ENCODE measurements at places on chromosomes 2 and 18.

GRCh38 chr18:10860928-10861327 lies 288.4 kb downstream of the PIEZO2 start:
- no peak for DNase-seq

DNA sequence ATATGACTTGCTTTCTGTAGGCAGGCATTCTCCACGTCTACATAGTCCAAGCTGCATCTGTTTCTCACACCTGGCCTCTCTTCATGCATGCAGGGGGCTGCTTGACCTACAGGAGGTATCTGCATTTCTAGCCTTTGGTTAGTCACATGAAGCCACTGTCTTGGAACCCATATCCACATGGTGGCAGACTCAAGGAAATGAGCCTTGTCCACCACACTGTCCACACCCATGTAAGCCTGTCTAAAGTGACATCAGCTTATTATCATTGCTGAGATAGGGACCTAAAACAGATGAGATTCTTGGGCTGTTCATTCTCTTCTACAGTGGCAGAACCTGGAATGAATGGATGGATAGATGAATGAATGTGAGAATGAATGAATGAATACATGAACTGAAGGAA lies 160.4 kb downstream of the DOCK10 start:
- DNase-seq = no peak

- no peak for DNase-seq
Observed at GRCh38 chr18:36714476-36714875, 114.3 kb downstream of the TPGS2 start.

DNA sequence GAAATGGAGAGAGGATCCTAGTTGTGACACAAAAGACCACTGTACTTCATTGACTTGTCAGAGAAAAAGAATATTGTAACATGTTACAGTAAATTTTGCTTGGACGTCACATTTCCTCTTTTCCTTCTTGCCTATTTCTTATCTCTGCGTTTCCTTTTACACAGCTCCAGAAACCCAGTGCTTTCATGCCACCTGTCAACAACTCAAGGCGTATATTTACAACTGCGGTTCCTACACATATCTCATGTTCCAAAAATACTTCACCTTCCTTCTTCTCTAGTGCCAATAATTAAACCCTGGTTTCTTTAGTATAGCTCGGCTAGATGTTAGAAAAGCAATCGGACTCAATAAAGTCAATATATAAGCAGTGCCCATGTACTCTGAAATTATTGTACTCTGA lies 911.5 kb upstream of the FSHR start:
- no peak for DNase-seq

- DNase-seq = no peak
Observed at GRCh38 chr2:160512491-160512890, 18.9 kb upstream of the RBMS1 start.

DNA sequence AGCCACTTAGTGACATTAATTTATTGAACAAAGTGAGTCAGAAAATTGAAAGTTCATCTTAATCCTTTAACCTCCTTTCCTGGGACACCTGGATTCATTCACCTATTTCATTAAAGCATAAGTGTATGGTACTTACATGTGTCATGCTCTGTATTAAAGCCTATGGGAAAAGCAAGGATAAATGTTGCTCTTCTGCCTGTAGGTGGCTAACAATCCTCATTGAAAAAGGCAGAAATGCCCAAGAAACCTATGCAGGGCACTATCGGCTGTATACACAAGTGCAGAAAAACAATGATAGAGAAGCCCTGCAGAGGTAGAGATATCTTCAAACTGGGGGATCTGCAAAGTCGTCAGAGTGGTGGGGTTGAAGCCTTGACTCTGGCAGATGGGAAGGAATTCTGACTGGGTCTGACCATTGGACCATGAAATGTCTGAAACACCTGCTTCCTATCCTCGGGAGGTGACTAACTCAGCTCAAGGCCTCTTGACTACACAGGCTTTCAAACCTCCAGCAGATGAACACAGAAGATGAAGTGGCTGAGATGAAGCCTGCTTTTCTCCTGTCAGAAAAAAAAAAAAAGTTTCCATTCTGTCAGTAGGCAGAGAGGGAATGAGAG lies 83.1 kb downstream of the DCC start:
- no peak for DNase-seq

DNA sequence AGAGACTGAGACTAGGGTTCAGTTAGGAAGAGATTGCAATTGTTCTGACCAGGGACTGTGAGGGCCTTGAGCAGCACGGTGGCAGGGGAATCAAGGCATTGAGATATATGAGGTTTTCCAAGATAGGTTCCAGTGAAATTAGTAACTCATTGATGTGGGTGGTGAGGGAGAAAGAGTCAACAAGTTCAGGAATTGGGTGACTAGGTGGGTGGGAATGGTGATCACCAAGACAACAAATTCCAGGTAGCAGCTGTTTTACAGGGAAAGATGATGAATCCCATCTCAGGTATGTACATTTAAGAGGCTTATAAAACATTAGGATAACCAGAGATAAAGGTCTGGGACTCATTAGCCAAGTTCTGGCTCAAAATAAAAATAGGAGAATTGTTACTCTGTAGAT lies 251.5 kb upstream of the MGAT5 start:
- no peak for DNase-seq

GRCh38 chr2:48116497-48116896 lies 210.2 kb upstream of the FBXO11 start:
- no peak for DNase-seq

DNA sequence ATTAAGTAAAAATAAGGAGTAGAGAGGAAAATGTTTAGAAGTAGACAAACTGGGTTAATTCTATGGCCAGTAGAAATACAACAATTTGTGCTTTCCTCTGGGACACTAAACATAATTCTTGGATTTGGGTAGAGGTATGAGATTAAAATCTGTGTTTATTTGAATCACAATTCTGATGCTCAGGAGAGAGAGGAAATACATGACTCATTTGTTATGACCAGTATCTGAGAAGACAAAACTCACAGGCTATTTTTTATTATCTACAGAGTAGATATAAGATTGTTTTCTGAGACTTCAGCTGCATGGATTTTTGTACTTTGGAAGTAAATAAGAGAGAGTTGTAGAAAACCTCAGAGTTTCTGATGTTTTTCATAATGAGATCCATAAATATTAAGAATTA lies 315.7 kb upstream of the CWC22 start:
- DNase-seq = no peak

DNA sequence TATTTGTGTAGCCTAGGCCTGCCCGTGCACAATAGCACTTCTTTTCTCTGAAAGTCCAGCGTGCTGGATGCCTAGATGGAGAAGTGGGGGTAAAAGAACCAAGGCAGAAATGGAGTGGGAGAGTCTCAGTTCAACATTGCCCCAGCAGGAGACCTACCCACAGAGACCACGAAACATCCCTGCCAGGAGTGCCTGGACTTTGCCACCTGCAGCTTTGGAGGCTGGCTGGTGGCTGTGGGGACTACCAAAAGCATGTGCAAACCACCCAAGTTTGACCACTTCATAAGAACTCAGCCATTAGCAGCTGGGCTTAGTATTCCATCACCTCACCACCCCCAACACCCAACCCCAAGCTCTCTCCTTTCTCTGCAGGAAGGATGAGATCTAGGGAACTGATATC lies 416.9 kb upstream of the ID2 start:
- no peak for DNase-seq

DNA sequence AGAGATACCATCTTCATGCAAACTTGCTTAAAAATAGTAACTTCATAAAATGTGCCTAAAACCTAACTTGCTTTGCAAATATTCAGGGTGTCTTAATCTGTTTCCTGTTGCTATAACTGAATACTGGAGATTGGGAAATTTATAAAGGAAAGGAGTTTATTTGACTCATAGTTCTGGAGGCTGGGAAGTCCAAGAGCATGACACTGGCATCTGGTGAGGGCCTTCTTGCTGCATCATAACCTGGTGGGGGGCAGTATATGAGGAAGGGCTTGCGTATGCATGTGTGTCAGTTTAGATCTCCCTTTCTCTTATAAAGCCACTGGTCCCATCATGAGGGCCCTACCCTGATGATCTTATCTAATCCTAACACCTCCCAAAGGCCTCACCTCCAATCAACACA lies 166.5 kb downstream of the LPIN1 start:
- DNase-seq = no peak

GRCh38 chr2:174664084-174664759 lies 66.6 kb upstream of the WIPF1 start:
- DNase-seq = no peak

GRCh38 chr2:202178346-202178958 lies 59.9 kb downstream of the SUMO1 start:
- no peak for DNase-seq

GRCh38 chr2:239151201-239152131 lies 249.4 kb downstream of the HDAC4 start:
- DNase-seq = no peak

DNA sequence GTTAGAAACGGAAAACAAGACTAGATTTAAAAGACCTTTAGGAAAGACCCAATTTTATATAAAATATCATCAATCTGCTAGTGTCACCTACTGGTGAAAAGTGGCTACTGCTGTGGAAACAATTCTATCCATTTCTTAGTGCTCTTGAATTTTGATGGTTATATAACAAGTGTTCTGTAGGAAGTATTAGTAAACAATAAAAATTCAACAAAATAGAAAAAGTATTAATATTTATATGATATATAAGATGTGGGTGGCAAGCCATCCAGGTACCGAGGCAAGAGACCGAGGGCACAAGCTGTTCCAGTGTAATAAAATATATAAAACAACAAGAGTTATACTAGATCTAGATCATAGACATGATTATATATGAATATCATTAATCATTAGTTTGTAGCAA lies 6.2 kb upstream of the TMEM87B start:
- DNase-seq = peak; percentile 32

GRCh38 chr2:219250049-219250781 lies 2.8 kb upstream of the TUBA4B start:
- DNase-seq = no peak

GRCh38 chr2:55357927-55358326 lies 61.7 kb downstream of the CCDC88A start:
- DNase-seq = no peak

- no peak for DNase-seq
Observed at GRCh38 chr2:71538241-71538640, 84.9 kb downstream of the DYSF start.

- no peak for DNase-seq
Observed at GRCh38 chr2:95305380-95306061, 8.4 kb downstream of the KCNIP3 start.

DNA sequence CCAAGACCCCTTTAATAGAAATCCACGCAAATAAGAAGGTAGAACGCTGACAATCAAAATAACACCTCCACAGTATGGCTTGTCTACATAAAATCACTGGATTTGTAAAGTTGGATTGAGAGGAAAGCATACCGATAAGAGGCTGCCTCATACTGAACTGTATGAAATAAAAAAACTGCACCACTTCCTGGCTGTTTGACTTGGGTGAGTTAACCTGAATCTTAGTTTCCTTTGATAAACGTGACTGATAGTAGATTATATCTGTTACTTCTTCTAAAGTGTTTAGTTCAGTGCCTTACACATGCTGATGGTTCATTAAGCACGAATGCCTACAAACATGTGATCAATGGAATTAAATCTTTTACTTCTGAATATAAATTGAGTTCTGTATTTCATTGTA lies 140.4 kb upstream of the RNF152 start:
- DNase-seq = no peak

- no peak for DNase-seq
Observed at GRCh38 chr2:181395851-181396250, 61.3 kb upstream of the ITGA4 start.

- DNase-seq = no peak
Observed at GRCh38 chr2:29703336-29703735, 218.1 kb downstream of the ALK start.

GRCh38 chr2:107569496-107569895 lies 257.2 kb upstream of the RGPD4 start:
- no peak for DNase-seq

GRCh38 chr2:39696101-39696553 lies 30.4 kb downstream of the TMEM178A start:
- peak; percentile 46 for DNase-seq

Measured in left renal pelvis (tissue), 4 donors.